ENCODE measurements at places on chromosomes 7 and 10.

DNA sequence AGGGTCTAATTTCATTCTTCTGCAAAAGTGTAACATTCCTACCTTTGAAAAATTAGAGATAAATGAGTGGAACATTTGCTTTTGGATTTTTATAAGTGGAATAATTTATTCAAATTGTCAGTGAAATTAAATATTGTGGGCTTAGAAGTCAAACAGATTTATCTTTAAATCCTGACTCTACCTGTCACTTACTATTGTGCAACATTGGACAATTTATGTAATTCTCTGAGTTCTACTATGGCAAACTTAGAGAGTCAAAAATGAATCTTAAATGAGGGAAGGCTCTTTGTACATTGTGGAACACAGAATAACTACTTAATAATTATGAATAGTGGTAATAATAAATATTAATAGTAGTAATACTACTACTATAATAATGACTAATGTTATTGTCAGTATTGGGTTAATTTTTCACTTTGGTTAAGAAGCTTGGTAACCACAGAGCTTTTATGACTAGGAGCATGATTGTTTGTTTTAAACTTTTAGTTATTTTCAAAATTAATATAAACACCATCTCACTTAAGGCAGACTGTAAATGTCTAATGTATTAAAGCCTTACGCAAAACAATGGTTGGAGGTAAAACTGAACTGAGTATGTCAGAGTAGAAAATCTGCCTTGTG is 70.0 kb downstream of the PRKG1 start:
- DNase-seq, result no peak

- DNase-seq, result no peak
Measured at GRCh38 chr10:34183016-34183796, 631.9 kb downstream of the PARD3 start.

DNA sequence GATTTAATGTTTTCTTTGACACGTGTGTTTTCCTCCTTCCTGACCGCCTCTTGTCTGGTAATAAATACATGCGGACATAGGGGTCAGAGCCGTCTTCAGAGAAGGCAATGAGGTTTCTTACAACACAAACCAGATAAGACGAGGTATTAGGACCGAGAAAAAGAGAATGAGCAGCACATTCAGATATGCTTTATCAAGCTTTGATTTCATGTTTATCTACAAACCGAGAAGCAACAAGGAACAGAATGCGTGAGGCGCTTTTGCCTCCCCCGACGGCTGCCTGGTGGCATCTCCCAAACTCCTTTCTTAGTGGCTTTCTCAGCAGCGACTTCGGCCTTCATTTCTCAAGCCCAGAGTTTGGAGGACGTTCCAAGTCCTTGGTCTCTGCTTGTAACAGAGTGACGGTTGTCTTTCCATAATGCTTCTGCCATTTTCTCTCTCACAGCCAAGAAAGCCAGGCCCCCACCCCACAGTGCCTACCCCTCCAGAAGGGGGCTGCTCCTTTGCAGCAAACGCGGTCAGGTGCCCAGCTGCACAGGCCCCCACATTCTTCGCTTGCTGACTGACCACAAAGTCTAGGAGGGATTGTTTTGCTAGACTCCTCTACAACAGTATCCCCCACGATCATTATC is 32.6 kb upstream of the NCAPG2 start:
- DNase-seq, result no peak

DNA sequence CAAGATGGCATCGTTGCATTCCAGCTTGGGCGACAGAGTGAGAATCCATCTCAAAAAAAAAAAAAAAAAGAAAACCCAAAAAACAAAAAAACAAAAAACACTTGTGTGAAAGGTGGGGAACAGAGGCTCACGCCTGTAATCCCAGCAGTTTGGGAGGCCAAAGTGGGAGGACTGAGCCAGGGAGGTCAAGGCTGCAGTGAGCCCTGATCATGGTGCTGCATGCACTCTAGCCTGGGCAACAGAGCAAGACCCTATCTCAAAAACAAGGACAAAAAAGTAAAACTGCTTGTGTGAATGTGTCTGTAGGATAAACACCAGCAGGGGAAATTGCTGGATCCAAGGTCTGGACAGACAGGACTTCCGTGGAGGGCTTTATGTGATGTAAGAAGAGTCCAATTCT is 4.5 kb downstream of the PAOX start:
- no peak for DNase-seq

DNA sequence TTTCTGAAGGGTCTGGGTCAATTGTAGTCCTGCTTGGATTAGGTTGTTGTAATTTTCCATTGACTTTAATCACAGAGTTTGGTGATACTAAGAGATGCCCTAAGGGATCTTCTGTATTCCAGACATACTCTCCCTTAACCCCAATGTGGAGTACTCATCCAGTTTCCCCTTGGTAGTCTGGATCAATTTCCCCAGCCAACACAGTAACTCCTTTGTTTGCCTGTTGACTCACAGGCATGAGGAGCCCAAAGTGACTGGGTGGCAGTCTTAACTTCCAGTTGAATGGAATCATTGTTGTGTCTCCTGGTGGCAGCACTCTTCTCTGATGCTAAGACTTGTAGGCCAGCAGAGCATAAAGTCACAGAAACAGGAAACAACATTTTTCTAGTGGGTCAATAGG is 41.5 kb upstream of the PIK3CG start:
- DNase-seq, result no peak
